NCI-H446 (cell line): ENCODE measurements at places on chromosomes 3 and 15.

DNA sequence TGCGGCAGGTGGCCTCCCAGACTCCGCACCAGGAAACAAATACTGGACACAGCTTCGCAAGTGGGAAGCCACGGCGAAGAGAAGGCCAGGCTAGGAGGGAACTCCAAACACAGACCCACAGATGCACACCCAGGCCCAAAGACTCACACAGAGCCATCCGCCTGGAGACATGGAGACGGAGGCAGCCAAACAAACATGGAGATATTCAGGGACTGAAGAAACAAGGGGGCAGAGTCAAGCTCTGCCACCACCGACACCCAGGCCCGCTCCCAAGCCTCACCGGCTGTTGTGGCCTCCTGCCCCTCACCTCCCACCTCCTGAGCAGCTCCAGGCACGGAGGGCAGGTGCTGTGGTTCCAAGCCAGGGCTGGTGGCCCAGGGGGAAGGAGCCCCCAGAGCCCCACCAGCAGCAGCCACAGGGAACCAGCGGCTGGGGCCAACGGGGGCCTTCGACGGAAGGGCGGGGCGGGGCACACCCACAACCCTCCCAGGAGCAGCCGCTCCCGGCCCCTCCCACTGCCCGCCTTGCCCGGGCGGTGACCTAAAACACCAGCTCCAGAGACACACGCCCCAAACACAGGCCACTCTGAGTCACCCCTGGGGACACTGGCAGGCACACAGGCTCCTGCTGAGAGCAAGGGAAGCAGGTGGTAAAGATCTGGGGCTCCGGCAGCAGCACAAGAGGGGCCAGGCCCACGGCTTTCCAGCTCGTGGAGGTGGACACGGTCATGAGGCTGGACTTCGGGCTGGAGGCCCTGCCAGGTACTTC lies 31.9 kb downstream of the TNK2 start:
- no peak for DNase-seq

DNA sequence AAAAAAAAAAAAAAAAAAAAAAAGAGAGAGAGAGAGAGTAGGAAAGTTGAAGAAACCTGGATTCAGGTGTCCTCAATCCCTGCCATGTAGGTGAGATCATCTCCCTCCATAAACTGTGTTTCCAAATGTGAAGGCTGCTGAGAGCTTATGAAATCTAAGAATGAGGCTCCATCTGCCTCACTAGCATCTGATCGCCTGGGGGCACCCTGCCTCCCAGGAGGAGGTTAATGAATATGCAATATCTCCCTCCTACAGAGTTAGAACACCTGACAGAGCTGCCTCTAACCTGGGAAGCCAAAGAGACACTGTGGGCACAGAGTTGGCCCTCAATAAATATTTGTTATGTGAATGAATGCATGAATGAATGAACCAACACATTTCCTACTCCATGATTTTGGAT lies 23.8 kb upstream of the ZNF148 start:
- DNase-seq, result no peak

DNA sequence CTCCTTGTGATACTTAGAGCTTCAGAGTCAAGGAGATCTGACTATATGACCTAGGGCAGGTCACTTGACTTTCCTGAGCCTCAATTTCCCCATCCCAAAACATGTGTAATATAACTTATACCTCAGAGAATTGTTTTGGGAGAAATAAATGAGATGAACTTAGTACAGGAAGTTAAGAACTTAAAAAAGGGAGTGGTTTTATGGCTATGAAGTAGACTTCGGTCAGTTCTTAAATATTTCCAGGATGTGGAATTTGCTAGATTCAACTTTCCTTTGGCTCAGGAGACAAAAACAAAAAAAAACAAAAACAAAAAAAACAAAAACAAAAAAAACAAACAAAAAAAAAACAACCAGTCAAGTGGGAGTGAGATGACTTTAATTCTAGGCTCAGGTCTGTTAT lies 116.7 kb downstream of the EDEM1 start:
- no peak for DNase-seq

DNA sequence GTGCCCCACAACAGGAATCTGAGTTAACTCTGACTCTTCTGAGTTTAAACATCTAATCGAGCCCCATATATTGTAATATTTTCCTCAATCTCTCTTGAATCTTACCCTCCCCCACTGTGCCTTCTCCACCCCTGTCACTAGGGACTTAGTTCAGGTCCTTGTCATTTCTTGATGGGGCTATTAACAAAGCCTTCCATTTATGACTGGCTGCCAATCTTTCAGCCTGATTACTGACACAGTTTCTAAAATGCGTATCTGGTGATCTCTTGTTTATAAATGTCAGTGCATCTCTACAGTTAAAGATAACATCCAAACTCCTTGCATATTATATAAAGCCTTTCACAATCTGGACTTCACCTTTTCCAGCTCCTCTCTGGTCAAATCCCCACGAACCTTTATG lies 124.3 kb downstream of the IGSF11 start:
- no peak for DNase-seq

GRCh38 chr3:194808640-194809097 lies 123.0 kb downstream of the FAM43A start:
- no peak for DNase-seq

- no peak for DNase-seq
Measured at GRCh38 chr3:57127891-57128518, 37.1 kb downstream of the IL17RD start.

GRCh38 chr3:141306922-141307321 lies 61.4 kb upstream of the ZBTB38 start:
- no peak for DNase-seq

- DNase-seq, result peak; percentile 73
Measured at GRCh38 chr15:82952158-82953081, at the start of gene HOMER2. HOMER2 (minus strand) TSS chr15:82952720; CDS start chr15:82952535, 185 bp downstream.

GRCh38 chr3:97911459-97911858 lies 60.8 kb downstream of the RIOX2 start:
- no peak for DNase-seq
